ENCODE measurements at places on chromosomes 11 and 22.
A peak's percentile ranks its signal among the peaks of the same experiment; 100 is the strongest.

DNA sequence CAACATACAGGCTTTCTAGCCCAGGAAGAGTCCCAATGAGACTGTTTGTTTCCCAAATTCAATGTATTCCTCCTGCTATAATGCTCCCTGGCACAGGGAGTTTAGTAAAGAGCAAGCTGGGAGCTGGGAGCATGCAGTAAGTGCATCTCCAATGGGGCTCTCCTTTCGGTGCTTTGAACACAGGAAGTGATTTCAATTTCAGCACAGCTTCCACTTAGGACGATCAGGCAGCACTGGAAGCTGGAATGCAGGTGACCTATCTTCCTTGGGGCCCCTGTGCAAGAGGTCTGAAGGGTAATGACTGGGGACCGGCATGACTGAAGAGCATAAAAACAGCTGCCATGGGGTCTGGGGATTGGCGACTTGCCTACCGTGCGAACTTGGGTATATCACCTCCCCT is 76.0 kb downstream of the LARGE1 start:
- no peak for DNase-seq

DNA sequence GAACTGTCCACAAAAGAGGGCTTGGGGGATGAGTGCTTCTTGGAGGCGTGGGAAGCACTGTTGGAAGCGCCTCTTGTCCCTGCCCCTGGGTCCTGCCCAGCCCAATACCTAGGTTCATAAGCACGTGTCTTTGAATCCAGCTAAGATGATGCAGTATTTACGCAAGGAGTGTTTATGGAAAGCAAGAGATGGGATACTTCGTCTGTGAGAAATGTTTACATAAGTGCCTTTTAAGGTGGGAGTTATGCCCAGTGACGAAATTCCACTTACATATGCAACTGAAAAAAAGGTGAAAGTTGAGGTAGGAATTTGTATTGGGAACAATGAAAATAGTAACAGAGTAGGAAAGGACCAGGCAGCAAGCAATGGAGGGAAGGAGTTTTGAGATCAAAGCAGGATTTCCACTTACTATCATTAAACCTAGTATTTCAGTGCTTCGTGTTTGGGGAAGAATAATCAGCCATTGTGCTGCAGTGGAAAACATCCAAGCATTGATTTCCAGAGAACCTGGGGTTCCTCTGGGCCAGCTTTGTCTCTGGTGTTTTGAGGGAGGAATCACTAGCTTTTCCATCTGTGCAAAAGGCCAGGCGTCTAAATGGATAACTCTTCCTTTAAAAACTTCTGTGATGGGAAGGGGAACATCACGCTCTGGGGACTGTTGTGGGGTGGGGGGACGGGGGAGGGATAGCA is 115.3 kb upstream of the TTC12 start:
- no peak for DNase-seq

- no peak for DNase-seq
Observed at GRCh38 chr22:17896586-17896985, 122.3 kb upstream of the BID start.

- DNase-seq = no peak
Observed at GRCh38 chr22:22871536-22872278, 15.9 kb upstream of the IGLL5 start.

DNA sequence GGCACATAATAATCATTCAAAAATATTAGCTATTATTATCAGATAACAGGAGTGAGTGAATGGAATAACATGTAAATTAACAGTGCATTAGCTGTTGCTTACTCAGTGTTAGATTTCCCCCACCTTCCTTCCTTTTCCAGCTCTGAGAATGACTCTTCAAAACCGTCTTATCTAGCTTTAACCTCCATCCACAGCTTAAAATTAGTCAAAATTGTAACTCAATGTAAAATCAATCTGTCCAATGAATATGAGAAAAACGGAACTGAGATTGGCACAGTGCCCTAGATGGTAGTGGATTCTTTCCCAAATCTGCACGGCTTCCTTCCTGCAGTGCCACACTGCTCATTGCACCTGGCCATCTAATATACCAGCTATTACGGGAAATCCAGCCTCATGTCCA is 156.8 kb upstream of the BDNF start:
- no peak for DNase-seq

DNA sequence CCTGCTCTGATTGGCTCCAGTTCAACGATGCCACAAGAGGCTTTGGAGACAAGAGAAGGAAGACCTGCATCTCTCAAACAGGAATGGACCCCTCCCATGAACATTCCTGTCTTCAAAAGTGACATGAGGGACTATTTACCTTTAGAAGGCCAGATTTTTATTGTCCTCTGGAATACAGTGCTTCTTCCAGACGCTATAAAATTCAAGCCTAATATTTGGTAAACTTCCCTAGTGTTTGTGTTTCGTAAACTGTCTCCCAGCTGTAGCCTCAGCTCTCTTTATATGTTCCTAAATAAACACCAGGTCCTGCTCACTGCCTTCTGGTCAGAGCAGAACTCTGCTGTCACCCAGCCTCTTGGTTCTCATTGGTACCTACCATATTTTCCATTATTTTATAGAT is 157.8 kb downstream of the CCDC34 start:
- no peak for DNase-seq

DNA sequence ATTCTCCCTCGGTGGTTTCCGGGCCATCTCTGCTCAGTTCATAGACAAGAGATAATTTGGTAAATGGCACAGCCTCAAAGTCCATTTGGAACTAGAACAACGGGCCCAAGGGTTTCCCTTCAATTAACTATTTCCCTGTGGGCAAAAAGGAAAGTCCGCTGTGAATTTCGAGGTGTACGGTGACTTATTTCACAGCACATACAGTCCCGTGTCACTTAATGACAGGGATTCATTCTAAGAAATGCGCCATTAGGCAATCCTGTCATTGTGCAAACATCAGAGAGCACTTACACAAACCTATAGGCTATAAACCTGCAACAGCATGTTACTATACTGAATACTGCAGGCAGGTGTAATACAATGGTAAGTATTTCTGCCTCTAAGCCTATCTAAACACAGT is 551.6 kb downstream of the OPCML start:
- DNase-seq = no peak

DNA sequence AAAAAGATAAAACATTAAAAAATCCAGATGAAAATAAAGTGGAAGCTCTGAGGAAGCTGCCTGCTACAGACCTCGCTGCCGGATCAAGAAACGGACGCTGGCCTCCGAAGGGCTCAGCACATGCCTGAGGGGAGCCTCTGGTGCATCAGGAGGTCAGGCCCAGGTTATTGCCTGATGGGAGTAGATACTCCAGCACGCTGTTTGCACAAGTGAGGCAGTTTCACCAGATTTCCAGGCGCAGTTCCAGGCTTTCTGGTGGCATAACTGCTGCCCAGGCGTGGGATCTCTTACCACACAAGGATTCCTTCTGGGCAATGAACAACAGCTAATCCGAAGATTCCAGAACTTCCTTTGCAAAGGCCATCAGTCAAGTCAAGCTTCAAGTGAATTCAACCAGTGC is 154.2 kb downstream of the MPPED1 start:
- no peak for DNase-seq

- no peak for DNase-seq
Observed at GRCh38 chr11:33668468-33668825, 32.2 kb downstream of the C11orf91 start.

- DNase-seq = no peak
Observed at GRCh38 chr11:133122256-133122655, 410.0 kb downstream of the OPCML start.

GRCh38 chr11:68099474-68100405 is 21.4 kb downstream of the CHKA start:
- DNase-seq = no peak

DNA sequence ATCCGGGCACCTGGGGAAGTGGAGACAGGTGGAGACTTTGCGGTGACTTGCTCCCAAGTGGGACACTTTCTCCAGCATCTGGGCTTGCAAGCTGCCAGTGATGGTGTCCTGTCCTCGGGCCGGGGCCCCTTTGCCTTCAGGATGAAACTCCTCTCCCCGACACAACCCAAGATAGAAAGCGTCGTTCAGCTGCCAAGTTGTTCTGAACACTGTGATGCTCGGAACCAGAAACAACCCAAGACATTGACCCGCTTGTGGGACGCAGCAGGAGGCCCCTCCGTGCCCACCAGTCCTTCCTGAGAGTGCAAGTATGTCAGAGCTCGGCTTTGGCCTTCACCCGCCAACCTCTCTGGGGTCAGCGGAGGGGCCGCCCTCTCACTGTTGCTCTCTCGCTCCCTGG is 31.3 kb downstream of the LINC01488 start:
- no peak for DNase-seq

DNA sequence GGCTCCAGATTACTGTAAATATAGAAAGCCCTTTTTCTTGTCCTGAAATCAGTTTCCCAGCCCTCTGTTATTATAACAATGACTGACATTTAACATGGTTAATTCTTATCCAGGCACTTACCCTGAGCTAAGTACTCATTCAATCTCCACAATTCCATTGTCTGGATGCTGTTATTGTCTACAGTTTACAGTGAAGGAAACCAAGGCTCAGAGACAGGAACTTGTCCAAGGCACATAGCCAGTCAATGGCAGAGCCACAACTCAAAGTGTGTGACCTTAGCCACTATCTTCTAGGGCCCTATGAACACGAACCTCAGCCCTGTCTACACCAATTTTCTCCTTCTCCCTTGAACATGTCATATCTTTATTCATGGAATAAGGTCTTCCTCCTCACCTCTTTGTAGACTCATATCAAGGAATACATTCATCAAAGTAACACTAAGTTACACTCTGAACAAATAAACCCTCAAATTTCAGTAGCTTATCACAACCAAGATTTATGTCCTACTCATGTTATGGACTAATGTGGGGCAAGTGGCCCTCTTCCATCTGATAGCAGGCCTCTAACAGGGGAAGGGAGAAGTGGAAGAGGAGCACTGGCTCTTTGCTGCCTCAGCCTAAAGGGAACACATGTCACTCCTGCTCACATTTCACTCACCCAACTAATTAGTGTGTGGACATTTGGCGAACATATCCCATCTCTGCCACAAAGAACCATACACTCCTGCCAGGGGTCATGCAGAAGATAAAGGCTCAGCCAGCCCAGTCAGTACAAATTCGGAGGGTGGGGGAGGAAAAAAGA is 39.3 kb upstream of the APLNR start:
- no peak for DNase-seq

GRCh38 chr11:877565-877964 is 33.0 kb downstream of the CHID1 start:
- DNase-seq = no peak

DNA sequence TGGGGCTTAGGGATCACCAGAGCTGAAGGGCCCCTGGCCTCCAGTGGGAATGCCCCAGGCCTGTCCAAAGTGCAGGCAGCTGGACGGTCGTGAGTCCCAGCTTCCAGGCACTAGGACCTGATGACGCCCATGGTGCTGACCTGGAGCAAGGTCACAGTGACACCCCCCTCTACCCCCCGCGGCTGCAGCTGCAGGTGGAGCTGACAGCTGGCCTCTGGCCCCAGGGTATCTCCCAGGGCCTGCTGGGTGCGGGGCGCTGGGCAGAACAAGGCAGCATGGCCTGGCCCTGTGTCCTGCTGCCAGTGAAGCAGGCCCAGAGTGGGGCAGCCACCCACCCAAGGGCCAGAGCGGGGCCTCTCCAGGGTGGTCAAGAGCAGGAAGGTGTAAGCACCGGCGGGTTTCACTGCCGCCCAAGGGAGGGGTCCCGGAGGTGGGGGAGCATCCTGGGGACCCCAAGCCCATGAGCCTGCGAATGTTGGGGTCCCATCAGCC is 553 bp upstream of the TCIRG1 start:
- DNase-seq = no peak

DNA sequence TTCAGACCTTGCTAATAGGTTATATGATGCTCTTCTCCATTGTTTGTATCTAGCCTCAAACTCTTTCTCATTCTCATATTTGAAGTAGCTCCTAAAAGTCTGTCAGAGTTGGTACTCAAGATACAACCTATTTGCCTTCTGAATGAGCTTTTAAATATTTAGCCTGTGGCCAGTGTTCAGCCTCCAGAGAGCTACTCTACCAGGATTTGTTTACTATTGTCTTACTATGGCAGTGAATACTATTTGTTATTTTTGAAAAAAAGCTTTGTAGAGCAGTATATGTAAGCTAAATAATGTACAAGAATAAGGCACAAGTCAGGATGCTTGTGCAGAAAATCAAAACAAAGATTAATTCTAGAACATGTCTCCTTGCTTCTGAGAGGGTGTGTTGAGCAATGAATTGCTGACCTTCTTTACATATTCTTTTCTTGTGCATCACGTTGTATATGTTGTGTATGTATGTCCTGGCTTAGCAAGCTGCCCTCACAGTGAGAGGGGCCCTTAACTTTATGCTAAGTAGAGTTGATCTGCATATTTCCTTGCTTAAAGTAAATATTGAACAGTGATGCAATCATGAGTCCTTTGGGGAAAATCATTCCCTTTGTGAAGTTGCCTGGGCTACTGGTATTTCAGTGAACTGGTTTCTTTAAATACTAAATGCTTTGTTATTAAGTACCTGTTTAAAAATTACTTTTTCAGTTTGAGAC is 438.0 kb downstream of the LUZP2 start:
- peak; percentile 36 for DNase-seq

DNA sequence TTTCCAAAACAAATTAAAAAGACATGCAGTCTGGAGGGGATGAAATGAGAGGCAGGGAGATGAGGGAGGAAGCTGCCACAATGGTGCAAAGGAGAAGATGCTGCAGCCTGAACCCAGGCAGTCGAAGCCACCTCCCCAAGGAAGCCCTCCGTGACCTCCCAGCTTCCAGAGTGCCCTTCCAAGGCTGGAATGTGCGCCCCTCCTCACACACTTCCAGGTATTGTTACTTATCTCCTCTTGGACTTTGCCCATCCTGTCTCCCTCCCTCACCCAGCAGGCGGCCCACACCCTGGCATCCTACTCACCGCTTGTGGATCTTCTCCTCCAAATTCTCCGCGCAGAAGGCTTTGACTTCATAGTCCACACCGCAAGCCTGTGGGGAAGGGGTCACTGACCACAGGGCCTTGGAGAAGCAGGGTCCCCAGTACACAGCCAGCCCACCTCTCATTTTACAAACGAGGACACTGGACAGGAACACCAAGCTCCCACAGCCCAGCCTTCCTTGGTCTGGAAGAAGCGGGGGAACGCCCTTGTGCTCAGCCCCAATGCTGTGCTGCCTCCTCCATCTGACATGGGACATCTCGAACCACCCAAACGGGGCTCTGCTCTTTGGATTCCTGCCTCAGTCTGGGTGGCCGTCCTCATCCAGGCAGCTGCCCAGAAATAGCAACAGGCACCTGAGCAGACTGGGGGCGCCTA is 40.3 kb downstream of the TPBGL start:
- no peak for DNase-seq

GRCh38 chr22:25621986-25622385 is 57.5 kb downstream of the GRK3 start:
- DNase-seq = no peak

DNA sequence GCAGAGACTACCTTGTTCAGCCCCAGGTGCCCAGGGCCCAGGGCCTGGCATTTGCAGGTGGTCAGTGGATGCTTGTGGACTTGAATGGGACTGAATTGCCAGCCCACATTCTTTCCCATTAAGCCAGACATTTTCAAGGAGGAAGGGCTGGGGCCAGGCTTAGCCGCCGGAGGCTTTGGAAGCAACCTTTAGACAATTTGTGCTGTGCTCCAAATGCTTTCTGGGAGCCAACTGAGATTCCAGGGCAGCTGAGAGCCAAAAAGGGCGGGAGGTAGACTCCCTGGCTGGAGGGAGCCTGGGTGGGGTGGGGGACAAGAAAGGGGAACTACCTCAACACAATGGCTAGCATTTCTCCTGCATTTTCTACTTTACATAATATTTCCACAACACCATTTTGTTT is 54.8 kb upstream of the TIMP3 start:
- DNase-seq = no peak

- no peak for DNase-seq
Observed at GRCh38 chr22:35781898-35782297, 64.2 kb downstream of the APOL5 start.
